Spinal cord (tissue), 10 donors: ENCODE measurements at places on chromosomes 4 and X. TPM values are rescaled to one million over a fixed set of nuclear protein-coding genes. Genes with fewer than 3 reads are reported as not detected.

DNA sequence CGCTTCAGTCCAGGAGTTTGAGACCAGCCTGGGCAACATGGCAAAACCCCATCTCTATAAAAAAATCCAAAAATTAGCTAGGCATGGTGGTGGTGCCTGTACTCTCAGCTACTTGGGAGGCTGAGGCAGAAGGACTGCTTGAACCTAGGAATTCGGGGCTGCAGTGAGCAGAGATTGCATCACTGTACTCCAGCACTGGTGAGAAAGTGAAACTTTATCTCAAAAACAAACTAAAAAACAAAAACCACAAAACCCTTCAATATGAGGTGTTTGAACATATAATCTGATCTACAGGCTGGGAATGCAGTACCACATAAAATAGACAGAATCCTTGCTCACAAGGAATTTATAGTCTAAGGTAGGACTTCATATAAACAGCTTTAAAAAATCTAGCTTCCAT is 103.9 kb downstream of the PDS5A start:
- H3K4me3 ChIP-seq, result no peak overlapping the region
- H3K27ac ChIP-seq, result no peak overlapping the region
- H3K4me1 ChIP-seq, result no peaks in the 10 kb centered on the region
- DNase-seq, result no peak
- H3K27me3 ChIP-seq, result no peaks in the 10 kb centered on the region

- H3K36me3 ChIP-seq, result no peaks in the 10 kb centered on the region
- no peak overlapping the region for H3K27ac ChIP-seq
- H3K4me1 ChIP-seq, result no peaks in the 10 kb centered on the region
These were observed 32.3 kb upstream of the BBS12 start for GRCh38 chr4:122700178-122700725.

- H3K27me3 ChIP-seq, result no peaks in the 10 kb centered on the region
- peaks cover 3% of the 10 kb centered on the region for H3K36me3 ChIP-seq
- H3K4me3 ChIP-seq, result no peak overlapping the region
- DNase-seq, result no peak
These were observed 31.2 kb downstream of the USP38 start for GRCh38 chr4:143215873-143216272.

DNA sequence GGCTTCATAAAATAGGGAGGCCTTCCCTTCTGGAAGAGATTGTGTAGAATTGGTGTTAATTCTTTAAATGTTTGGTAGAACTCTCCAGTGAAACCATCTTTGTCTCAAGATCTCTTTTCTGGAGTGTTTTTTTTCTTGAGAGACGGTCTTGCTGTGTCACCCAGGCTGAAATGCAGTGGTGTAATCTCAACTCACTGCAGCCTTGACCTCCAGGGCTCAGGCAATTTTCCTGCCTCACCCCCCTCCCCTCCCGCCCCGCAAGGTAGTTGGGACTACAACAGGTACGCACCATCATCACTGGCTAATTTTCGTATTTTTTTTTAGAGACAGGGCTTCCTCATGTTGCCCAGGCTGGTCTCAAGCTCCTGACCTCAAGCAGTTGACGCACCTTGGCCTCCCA is 12.1 kb downstream of the SMS start:
- no peaks in the 10 kb centered on the region for H3K27me3 ChIP-seq
- H3K27ac ChIP-seq, result no peak overlapping the region
- no peaks in the 10 kb centered on the region for H3K4me1 ChIP-seq

DNA sequence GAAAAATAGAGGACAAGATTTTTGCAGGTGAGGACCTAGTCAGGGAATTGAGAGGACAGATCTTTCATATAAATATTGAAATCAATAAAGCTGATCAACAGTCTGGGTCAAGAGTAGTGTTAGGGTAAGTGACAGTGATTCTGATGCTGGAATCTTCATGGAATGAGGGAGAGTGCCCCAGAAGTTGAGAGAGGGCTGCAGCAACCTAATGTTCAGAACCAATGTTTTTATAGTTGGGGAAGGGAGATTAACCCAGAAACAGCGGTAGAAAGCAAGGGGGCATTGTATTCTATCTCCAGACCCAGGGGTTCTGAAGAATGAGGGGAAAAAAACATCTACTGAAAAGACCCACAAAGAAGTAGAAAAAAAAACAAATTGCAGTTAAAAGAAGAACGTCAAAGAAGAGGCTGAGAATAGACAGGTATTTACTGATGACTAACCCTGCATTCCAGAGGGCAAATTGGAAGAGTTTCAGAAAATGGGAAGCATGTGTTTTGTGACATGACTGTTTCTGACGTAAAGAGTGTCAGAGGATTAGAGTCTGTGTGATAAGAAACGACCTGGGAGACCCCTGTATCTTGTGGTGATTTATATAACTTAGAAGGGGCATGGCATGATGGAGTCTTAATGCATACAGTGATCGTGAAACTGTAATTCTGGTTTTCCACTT is 819.6 kb upstream of the EPHA5 start:
- no peaks in the 10 kb centered on the region for H3K36me3 ChIP-seq
- no peak overlapping the region for H3K27ac ChIP-seq
- no peaks in the 10 kb centered on the region for H3K4me1 ChIP-seq
- H3K4me3 ChIP-seq, result no peak overlapping the region

- peaks cover 11% of the 10 kb centered on the region for H3K4me1 ChIP-seq
- H3K4me3 ChIP-seq, result peak overlapping the region; percentile 6
- H3K27me3 ChIP-seq, result peaks cover 7% of the 10 kb centered on the region
- no peak for DNase-seq
- H3K36me3 ChIP-seq, result no peaks in the 10 kb centered on the region
These were observed 20.6 kb upstream of the CLDN24 start for GRCh38 chr4:183342541-183343533.

- no peak for DNase-seq
- H3K27ac ChIP-seq, result peak overlapping the region; percentile 94
- H3K4me1 ChIP-seq, result peaks cover 19% of the 10 kb centered on the region
- peak overlapping the region; percentile 82 for H3K4me3 ChIP-seq
These were observed 875 bp downstream of the LAP3 start for GRCh38 chr4:17577665-17578481.

GRCh38 chr4:112094330-112094729 is 50.9 kb upstream of the FAM241A start:
- no peaks in the 10 kb centered on the region for H3K36me3 ChIP-seq
- no peak for DNase-seq
- no peaks in the 10 kb centered on the region for H3K27me3 ChIP-seq
- H3K4me1 ChIP-seq, result no peaks in the 10 kb centered on the region

DNA sequence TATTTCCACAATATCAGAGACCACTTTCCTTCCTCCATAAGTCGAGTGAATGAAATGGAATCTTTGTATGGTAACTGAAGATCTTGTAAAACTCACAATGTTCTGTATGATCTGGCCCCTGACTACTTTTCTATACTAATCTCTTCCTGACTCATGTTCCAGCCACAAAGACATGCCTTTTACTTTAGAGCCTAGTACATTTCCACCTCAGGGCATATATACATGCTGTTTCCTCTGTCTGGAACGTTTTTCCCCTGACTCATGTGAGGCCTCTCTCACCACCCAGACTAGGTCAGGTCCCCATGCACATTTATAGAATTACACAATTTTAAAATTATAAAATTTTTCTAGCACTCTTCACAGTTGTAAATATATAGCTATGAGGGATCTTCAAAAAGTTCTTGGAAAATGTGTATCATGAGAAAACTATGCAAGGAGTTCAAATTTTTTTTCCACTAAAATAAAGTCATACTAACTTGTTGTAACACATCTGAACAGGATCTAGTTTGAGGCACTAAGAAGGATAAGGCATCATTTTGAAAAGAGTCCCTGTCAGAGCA is 208.8 kb downstream of the SH2D1A start:
- H3K36me3 ChIP-seq, result no peaks in the 10 kb centered on the region
- H3K27ac ChIP-seq, result no peak overlapping the region
- H3K4me1 ChIP-seq, result no peaks in the 10 kb centered on the region

SSX3 gene
- total RNA-seq, result not detected

GRCh38 chrX:39144323-39144722 is 343.1 kb downstream of the MID1IP1 start:
- H3K36me3 ChIP-seq, result no peaks in the 10 kb centered on the region
- DNase-seq, result no peak
- H3K27me3 ChIP-seq, result peaks cover 5% of the 10 kb centered on the region
- no peak overlapping the region for H3K4me3 ChIP-seq
- no peak overlapping the region for H3K27ac ChIP-seq

DNA sequence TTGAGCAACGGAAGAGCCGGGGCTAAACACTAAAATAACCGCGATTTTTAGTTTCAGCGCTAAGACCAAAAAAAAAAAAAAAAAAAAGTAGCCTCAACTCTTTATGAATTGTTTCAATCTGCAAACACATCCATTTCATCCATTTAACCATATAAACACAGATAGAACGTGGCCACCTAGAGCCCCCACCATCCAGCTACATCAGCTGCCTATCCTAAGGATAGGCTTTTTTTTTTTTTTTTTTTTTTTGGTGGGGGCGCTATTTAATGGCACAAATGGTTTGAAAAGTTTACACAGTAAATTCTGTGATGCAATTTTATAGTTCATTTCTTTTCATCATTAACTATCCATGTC is 492 bp upstream of the HDAC8 start:
- no peak overlapping the region for H3K27ac ChIP-seq
- H3K4me3 ChIP-seq, result peak overlapping the region; percentile 44
- no peak for DNase-seq
- peaks cover 3% of the 10 kb centered on the region for H3K27me3 ChIP-seq

- no peak overlapping the region for H3K4me3 ChIP-seq
- H3K27ac ChIP-seq, result no peak overlapping the region
- no peaks in the 10 kb centered on the region for H3K27me3 ChIP-seq
These were observed 59.4 kb upstream of the PLAC1 start for GRCh38 chrX:134717698-134718097.

- no peak overlapping the region for H3K4me3 ChIP-seq
- H3K27ac ChIP-seq, result no peak overlapping the region
- DNase-seq, result no peak
- H3K4me1 ChIP-seq, result no peaks in the 10 kb centered on the region
These were observed 331.5 kb upstream of the EMCN start for GRCh38 chr4:100849319-100849718.

GRCh38 chr4:73870768-73871167 is 1.6 kb downstream of the CXCL1 start:
- H3K36me3 ChIP-seq, result no peaks in the 10 kb centered on the region
- no peaks in the 10 kb centered on the region for H3K27me3 ChIP-seq
- DNase-seq, result no peak
- peaks cover 11% of the 10 kb centered on the region for H3K4me1 ChIP-seq

DNA sequence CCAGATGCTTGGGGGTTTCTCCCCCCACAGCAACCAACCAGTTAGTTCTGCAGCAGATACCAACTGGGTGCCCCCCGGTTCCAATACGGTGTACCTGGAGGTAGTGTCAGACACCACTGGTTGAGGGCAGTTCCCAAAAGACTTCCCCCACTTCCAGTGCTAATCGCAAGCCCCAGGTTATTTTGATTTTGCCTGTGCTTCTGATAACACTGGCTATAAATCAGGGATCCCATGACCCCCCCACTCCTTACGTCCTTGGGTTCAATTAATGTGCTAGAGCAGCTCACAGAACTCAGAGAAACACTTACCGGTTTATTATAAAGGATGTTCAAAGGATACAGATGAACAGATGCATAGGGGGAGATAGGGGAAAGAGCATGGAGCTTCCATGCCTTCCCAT is 5.5 kb downstream of the CLCN3 start:
- DNase-seq, result no peak
- H3K27me3 ChIP-seq, result no peaks in the 10 kb centered on the region
- H3K36me3 ChIP-seq, result no peaks in the 10 kb centered on the region
- H3K4me3 ChIP-seq, result no peak overlapping the region

DNA sequence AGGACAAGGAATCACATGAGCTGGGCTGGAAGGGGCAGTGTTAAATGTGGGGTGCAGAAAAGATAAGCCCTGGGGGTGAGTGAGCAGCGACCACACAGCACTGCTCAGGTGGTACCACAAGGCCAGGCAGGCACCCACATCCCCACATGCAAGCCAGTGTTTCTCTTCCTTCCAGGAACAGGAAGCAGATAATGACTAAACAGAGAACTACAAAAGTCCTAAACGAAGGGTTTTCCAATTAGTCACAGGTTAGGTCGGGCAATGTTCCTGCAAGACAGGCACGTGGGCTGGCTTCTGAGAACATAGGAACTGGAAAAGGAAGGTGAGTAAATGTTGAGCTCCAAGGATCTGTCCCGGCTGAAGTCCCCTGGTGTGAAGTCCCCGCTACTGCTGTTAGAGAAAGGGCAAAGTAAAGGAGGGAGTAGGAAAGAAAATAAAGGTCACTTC is 19.5 kb downstream of the RELL1 start:
- H3K4me3 ChIP-seq, result no peak overlapping the region
- peaks cover 14% of the 10 kb centered on the region for H3K4me1 ChIP-seq
- no peak for DNase-seq
- H3K27me3 ChIP-seq, result no peaks in the 10 kb centered on the region
- no peaks in the 10 kb centered on the region for H3K36me3 ChIP-seq
- no peak overlapping the region for H3K27ac ChIP-seq

ERAS gene
- not detected for total RNA-seq

GRCh38 chrX:119288890-119289393 is 52.9 kb downstream of the PGRMC1 start:
- DNase-seq, result no peak
- no peaks in the 10 kb centered on the region for H3K36me3 ChIP-seq
- no peaks in the 10 kb centered on the region for H3K4me1 ChIP-seq

FGF13 gene
- total RNA-seq, result 32.0 TPM

DNA sequence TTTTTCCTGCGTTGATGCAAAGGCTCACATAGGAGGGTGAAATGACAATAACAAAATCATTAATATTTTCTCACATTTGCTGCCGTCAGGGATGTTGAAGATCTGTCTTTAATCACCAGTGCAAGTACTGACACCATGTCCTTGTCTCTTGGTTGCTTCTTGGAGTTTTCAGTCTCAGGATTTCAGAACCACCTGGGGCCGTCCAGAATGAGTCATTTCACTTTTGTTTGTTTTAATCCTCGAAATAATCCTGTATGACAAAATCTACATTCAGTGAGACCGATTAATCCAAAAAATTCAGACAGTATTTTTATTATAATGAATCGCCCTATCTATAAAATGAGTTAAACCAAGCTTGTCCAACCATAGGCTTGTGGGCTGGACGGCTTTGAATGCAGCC is 47.2 kb downstream of the NEIL3 start:
- no peaks in the 10 kb centered on the region for H3K4me1 ChIP-seq
- H3K36me3 ChIP-seq, result no peaks in the 10 kb centered on the region
- no peaks in the 10 kb centered on the region for H3K27me3 ChIP-seq

PRICKLE3 gene
- 2.0 TPM for total RNA-seq

GRCh38 chr4:137694138-137694537 is 161.8 kb upstream of the PCDH18 start:
- H3K4me1 ChIP-seq, result no peaks in the 10 kb centered on the region
- H3K27ac ChIP-seq, result no peak overlapping the region
- no peak for DNase-seq
- H3K4me3 ChIP-seq, result no peak overlapping the region
- H3K36me3 ChIP-seq, result no peaks in the 10 kb centered on the region

GIMD1 gene
- total RNA-seq, result not detected
